Fibroblast of mammary gland (primary cell): ENCODE measurements at places on chromosomes 3 and 15.
A peak's percentile ranks its signal among the peaks of the same experiment; 100 is the strongest.

GRCh38 chr15:89912674-89913396, at the start of gene ARPIN:
Gene ARPIN (minus strand): TSS chr15:89912952. CDS start chr15:89912835, 117 bp downstream.
- peak; percentile 31 for DNase-seq

- DNase-seq: peak; percentile 12
Observed at GRCh38 chr3:81425198-81425868, 336.1 kb downstream of the GBE1 start.

DNA sequence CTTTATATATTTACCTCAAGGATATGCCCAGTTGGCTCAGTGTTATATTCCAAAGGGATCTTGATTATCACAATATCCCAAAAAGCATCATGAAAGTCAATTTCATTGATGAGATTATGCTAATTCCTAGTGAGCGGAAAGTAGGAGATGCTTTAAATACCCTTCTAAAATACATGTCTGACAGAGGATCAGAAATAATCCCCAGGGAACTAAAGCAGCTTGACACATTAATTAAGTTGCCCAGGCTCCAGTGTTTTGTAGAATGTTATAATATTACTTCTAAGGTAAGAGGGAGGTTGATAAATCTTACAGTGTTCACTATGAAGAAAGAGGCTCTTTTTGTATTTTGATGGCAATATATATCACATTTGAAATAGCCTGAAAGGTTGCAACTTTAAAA, 767.5 kb upstream of the ROBO1 start:
- DNase-seq: no peak

GRCh38 chr15:56146756-56147155, 96.9 kb downstream of the RFX7 start:
- DNase-seq: peak; percentile 19

DNA sequence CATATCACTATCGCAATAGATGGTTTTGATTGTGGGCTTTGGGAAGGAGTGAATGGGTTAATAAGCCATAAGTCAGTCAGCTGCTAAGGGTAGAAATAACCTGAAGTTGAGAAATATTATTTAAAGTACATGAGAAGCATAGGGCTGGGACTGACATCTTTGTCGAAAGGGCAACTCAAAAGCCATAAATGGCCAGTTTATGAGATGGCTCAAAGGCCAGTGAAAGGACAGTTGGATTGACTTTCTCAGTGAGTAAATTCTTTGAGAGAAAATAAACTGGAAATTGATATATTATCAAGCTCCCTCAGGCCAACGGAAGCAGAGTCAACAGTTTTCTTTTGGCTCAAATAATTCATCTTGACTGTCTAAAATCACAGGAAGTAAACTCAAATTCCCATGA, 419.8 kb downstream of the NSUN3 start:
- no peak for DNase-seq

DNA sequence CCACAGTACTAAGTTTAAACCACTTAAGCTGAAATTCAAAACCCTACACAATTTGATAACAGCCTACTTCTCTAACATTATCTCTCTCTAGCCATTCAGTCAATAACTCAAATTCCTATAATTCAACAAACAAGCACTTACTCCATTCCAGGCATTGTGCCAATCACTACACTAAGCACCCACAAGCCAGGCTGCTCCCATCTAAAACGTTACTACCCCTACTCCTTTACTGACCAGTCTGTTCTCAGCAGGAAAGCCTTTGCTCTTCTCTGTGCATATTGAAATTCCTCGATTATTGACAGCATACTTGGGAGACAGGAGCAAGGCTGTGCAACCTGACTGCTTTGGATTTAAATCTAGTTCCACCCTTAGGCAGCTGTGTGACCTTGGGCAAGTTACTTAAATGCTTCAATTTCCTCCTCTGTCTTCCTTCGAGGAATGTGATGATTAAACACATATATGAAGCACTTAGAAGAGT, 177.2 kb upstream of the THBS1 start:
- peak; percentile 68 for DNase-seq

- no peak for DNase-seq
Observed at GRCh38 chr3:48084929-48085328, 68.7 kb upstream of the MAP4 start.

GRCh38 chr15:94300612-94301011, 69.3 kb downstream of the MCTP2 start:
- no peak for DNase-seq

DNA sequence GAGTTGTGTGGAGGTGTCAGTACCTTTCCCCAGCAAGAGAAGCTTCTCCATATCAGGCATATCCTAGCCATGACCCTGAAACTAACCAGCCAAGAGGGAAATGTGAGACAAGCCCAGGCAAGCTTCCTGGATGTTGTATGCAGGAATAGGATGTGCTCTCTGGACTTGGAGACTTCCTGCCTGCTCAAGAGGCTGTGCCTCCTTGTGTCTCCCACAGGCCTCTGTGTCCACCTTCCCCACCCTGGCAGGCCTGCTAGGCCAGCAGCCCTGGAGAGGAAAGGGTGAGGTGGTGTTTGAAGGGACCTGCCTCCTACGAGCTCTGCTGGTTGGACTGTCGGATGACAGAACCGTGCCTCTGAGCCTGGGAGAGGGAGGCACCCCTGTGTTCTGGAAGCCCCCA, 2.1 kb upstream of the DYNLT2B start:
- DNase-seq: no peak

- no peak for DNase-seq
Observed at GRCh38 chr3:169128579-169128978, 534.9 kb downstream of the MECOM start.

DNA sequence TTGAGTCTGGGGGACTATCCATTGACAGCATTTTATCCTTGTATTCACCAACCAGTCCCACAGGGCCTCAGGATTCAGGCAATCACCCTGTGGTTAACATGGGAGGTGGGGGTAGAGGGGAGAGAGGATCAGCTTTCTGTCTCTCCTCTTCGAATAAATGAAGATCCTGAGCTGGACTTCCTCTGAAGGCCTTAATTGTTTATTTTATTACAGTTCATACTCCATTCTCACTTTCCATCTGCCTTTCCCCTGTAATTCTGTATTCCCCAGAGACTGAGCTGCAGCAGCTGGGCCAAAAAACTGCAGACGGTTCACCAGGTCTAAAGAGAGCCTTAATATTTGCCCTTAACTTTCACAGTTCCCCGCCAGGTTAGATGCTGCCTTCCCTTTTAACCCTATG, 11.9 kb downstream of the TAGLN3 start:
- DNase-seq: no peak

- peak; percentile 61 for DNase-seq
Observed at GRCh38 chr3:148642214-148642613, 55.5 kb upstream of the AGTR1 start.

DNA sequence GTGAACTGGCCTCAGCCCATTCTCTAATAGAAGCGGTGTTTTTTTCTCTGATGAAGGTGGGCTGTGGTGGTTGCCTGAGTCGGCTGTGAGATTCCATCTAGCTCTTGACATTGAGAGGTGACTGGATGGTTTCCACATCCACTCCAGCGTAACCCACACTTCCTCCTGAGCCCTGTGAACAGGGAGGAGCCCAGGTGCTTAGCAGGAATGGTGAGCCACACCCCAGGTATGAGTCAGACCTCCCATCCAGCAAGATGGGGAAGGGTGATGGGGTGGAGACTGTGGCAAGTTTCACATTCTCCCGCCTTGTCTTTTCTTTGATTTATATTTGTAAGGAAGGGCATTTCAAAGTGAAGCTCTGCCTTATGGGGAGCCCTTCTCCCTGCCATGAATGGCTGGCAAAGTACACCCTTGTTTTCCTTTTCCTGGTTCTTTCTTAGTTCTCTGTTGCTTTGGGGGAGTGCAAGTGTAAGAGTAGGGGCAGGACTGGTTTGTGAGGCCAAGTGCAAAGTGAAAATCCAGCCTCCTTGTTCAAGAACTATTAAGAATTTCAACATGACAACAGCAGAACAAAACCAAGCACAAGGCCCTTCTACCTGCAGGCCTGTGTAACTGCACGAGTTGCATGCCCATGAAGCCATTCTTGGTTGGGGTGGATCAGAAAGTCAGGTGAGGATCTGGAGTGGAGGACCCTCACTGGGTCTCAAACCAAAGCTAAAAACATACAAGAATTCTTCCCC, 4.6 kb upstream of the TPRG1 start:
- DNase-seq: no peak

DNA sequence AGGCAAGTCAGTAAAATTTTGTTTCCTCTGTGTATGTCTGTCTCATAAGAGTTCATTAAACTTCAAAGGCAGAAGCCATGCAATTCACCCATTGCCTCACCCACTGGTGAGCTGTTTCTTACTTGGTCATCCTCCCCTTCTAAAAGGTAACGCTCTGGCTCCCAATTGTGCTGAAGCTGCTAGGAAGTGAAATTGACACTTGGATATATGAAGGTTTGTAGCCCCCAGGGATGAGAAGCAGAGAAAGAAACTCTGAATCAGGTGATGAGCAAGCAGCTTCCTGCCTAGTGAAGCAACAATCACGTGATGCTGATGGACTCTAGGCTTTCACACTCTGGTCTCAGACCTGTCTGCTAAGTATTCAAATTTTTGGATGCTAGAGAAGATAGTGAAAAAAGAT, 70.7 kb downstream of the CD200R1L start:
- peak; percentile 85 for DNase-seq

GRCh38 chr3:99678023-99678422, 39.6 kb downstream of the COL8A1 start:
- DNase-seq: peak; percentile 97
